IMR-90 (cell line): ENCODE measurements at places on chromosomes 13 and 19. TPM values are rescaled to one million over a fixed set of nuclear protein-coding genes. Genes with fewer than 3 reads are reported as not detected.
A peak's percentile ranks its signal among the peaks of the same experiment; 100 is the strongest.

DNA sequence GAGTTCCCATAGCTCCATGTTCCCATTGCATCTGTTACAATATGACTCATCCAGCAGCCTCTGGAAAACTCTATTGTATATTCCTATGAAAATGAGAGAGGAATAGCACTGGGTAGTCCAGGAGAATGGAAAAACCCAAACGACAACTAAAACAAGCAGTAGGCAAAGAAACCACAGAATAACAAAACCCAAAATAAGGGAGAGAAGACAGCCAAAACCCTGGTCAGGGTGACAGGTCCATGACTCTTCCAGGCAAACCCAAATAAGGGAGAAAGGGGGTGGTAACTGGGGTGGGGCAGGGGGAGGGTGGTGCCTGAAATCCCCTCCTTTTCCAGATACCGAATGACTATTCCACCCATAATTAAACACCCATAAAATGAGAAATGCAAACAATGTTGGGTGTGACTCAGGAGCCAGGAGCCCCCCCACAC, 4.0 kb upstream of the ZNF8 start:
- peak; percentile 35 for DNase-seq

- peak; percentile 26 for DNase-seq
Observed at GRCh38 chr19:30784850-30785457, 412.8 kb downstream of the ZNF536 start.

The GZMM gene
- not detected in 2 replicates for total RNA-seq

The CRB3 gene
- total RNA-seq = not detected in 2 replicates
